ENCODE measurements at places on chromosomes 12 and 14. TPM values are rescaled to one million over a fixed set of nuclear protein-coding genes. Genes with fewer than 3 reads are reported as not detected.

GRCh38 chr12:38110026-38110699 is 206.4 kb upstream of the ALG10B start:
- DNase-seq, result no peak

GRCh38 chr12:90940872-90941499 is 14.0 kb downstream of the CCER1 start:
- no peak for DNase-seq

GRCh38 chr14:71371711-71372396 is 464.6 kb downstream of the PCNX1 start:
- no peak for DNase-seq

DNA sequence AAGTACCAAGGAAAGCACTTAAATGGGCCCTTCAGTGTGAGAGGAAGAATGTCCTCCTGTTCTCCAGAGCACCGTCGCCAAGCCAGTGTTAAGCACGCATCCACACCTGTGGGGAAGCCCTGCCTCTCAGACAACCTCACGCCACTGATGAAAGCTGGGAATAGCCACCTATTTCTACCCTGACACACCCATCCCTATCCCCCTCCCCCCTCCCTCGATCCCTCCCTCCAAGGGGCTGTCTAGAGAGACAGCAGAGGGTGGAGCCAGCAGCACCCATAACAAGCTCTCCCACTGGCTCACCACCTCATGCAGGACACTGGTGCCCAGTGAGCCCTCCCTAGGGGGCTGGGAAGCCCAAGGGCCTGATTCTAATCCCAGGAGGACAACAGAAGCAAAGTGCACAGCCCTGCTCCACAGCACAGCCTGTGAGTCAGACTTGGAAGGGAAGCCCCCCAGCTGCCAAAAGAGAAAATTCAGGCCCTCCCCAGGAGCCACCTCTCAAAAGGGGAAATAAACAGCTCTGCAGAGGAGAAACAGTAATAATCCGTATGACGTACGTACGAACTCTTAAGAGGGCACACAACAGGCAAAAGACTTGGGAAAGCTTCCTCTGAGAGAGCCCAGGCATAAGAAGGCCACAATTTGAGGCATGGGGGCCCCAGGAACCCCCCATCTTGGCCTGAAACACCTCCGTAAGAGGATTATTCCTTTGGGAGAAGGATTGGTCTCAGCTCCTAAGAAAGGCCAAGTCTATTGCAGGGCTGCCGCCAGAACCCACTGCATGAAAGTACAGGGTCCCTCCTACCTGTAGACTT is 7.8 kb downstream of the PITPNM2 start:
- DNase-seq, result no peak

DNA sequence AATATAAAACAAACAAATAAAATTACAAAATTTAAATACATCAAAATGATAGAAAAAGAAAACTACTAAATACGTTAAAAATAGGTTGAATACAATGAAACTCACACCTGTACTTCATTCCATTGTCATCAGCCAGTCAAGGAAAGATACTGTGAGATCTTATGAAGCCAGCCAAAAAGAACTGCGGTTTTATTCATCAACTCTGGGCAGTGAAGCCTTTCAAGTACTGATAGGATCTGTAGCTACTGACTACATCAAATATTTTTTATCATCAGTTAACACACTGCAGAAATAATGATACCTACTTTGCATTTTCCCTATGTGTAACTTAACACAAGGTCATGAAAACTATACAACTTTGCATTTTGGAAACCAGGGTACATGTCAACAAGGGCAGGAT is 46.3 kb upstream of the FAR2 start:
- DNase-seq, result no peak

DNA sequence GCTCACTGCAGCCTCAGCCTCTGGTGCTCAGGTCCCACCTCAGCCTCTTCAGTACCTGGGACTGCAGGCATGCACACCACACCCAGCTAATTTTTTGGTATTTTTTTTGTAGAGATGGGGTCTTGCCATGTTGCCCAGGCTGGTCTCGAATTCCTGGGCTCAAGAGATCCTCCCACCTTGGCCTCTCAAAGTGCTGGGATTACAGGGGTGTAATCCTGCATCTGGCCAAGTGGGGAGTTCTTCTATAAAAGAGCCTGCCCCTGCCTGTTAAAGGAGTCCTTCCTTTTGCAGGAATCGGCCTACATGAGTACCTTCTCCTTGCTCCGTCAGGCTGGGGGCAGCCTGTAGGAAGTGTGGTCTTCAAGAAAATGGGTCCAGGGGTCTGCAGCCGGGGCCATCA is 54.1 kb upstream of the RASSF3 start:
- DNase-seq, result no peak

Gene HCAR3
- 0.12 TPM for total RNA-seq

Gene C12orf75
- total RNA-seq, result 1.8 TPM

Gene KRT82
- not detected for total RNA-seq

Data from left ventricle myocardium superior (tissue), 1 donor.